ENCODE measurements at places on chromosomes 1 and 21. TPM values are rescaled to one million over a fixed set of nuclear protein-coding genes. Genes with fewer than 3 reads are reported as not detected.

ELAVL4 gene
- not detected for total RNA-seq

TFF2 gene
- total RNA-seq = not detected

PAX7 gene
- total RNA-seq = 0.56 TPM

TNNT2 gene
- total RNA-seq = 0.39 TPM

IGSF3 gene
- 19.2 TPM for total RNA-seq

VASH2 gene
- 3.4 TPM for total RNA-seq

OR2L8 gene
- total RNA-seq = not detected

PROX1 gene
- 0.12 TPM for total RNA-seq

UTS2 gene
- total RNA-seq = not detected

ANGPTL1 gene
- not detected for total RNA-seq

PLEKHG5 gene
- 4.6 TPM for total RNA-seq

C1orf87 gene
- total RNA-seq = not detected

CASQ2 gene
- total RNA-seq = not detected

SMCP gene
- total RNA-seq = not detected

LAMB3 gene
- 22.5 TPM for total RNA-seq

COA7 gene
- 22.7 TPM for total RNA-seq

MNDA gene
- not detected for total RNA-seq

ZBTB8B gene
- not detected for total RNA-seq

PCSK9 gene
- 3.9 TPM for total RNA-seq

UBE2G2 gene
- 36.6 TPM for total RNA-seq

PGLYRP4 gene
- total RNA-seq = not detected

HES3 gene
- not detected for total RNA-seq

BRINP3 gene
- not detected for total RNA-seq

EPHA2 gene
- 150 TPM for total RNA-seq

KCNE2 gene
- not detected for total RNA-seq
